Activated CD4-positive, alpha-beta T cell treated with anti-CD3 and anti-CD28 coated beads, Interleukin-10, Interleukin-2, amounts not matched to agents 100 ng/mL and 50 ng/mL, durations not matched to agents 16 hours and 8 hours (primary cell): ENCODE measurements at places on chromosomes 6 and 20.

DNA sequence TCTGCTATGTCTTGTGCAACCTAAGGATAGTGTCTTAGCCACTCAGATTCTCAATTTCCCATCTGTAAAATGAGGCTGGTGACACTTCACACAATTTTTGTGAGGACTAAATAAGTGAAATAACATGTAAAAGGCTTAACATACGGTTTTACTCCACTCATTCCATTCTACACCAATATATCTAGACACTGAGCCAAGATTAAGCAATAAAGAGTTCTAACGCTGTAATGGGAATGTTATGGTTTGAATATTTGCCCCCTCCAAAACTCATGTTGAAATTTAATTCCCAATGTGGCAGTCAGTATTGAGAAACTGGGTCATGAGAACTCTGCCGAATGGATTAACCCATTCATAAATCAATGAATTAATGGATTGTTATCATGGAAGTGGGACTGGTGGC is 301.0 kb downstream of the HACE1 start:
- DNase-seq = no peak

DNA sequence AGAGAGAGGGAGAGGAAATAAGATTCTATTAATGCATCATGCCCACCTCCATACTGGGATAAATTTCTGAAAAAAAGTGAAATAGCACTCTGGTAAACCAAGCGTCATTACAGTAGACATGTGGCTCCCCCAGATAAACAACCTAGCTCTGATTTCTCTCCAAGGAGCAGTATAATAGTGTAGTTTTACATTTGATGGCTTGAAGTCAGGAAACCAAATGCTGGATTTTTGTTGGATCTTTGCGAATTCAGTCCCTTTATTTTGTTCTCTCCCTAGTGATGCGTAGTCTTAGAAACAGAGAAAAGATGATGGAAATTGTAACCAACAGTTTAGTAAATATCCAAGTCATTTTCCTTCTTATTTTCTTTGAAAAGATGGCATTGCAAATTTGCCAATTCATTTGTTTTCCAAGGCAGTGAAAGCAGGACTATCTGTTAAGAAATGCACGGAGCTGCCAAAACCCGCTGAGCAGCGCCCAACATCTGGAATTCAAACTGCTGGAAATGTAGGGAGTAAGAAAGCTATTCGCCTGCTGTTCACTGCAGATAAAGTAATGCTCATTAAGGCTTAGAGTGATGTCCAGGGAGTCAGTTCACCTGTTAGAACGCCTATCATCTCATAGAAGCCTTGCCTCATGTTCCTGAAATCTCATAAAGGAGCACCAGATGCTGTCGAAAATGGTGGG is 85.7 kb upstream of the DOK5 start:
- DNase-seq = no peak

DNA sequence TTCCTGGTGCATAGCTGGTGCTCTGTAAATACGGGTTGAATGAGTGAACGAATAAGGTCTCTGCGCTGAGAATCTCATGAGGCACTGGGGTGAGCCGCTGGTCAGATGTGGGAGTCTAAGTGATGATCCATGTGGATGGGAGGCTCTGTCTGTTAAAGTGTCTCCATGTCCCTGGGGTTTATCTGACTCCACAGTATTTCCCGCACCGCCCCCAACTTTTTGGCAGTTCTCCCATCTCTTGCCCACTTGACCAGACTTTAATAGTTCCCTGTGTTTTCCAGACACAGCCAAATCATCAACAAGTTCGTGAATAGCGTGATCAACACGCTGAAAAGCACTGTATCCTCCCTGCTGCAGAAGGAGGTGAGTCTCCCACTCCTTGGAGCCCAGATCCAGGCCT is 9.9 kb downstream of the BPIFA2 start:
- no peak for DNase-seq

GRCh38 chr6:33126101-33126714 is 50.4 kb downstream of the HLA-DPB1 start:
- peak; percentile 55 for DNase-seq

GRCh38 chr6:82094166-82094806 is 153.3 kb downstream of the IBTK start:
- DNase-seq = no peak

- DNase-seq = no peak
Observed at GRCh38 chr20:25532971-25533391, 52.4 kb downstream of the NINL start.

GRCh38 chr6:63797721-63798120 is 162.1 kb downstream of the PHF3 start:
- DNase-seq = no peak

DNA sequence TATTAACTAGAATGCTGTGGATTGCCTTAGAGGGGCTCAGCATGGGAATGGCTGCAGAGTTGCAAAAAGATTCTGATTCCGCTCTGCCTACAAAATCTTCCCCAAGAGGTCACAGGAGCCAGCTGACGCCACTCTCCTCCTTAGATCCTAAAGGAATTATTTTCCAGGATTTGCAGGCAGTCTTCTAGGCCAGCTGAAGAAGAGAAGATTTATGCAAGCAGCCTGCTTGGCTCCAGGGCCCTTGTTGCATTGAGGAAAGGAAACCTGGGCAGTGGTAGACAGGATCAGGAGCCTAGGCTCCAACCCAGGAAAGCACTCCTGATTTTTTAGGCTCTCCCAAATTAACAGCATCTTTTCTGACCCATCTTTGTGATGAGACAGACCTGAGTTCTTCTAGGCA is 245.8 kb downstream of the PKHD1 start:
- DNase-seq = no peak

GRCh38 chr6:145247692-145248419 is 487.5 kb downstream of the EPM2A start:
- no peak for DNase-seq

- DNase-seq = no peak
Observed at GRCh38 chr20:46342451-46343347, 34.4 kb upstream of the CDH22 start.

GRCh38 chr6:117138920-117139319 is 126.4 kb upstream of the VGLL2 start:
- DNase-seq = no peak

GRCh38 chr20:53876956-53877355 is 193.4 kb downstream of the BCAS1 start:
- DNase-seq = no peak

DNA sequence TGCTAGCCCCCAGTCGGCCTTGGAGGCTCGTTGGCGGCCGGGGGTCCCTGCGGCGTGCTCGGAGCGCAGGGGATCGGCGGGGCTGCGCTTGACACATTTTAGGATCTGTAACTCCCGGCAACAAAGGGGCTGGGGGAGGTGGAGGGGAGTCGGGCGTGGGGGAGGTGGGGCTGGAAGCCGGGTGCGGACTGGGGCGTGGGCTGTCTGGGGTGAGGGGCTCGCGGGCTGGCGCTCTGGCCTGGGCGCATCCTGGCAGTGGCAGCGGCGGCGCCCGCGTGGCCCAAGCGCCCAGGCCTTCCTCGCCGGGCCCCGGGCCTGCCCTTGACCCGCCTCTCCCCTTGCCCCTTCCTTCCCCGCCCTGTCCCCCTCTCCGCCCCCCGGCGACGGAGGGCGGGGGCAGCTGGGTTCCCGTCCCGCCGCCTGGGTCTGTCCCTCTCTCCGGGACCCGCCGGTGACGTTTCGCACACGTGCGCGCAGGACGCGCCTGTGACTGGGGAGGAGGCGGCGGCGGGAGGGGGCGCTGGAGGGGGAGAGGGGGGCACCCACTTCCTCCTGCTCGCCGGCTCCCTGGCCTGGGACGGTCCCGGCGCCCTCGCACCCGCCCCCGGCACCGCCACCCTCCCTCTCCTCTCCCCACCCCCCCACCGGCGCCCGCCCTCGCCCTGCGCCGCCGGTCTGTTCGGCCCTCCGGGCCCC is 1.5 kb downstream of the E2F3 start:
- DNase-seq = peak; percentile 97

DNA sequence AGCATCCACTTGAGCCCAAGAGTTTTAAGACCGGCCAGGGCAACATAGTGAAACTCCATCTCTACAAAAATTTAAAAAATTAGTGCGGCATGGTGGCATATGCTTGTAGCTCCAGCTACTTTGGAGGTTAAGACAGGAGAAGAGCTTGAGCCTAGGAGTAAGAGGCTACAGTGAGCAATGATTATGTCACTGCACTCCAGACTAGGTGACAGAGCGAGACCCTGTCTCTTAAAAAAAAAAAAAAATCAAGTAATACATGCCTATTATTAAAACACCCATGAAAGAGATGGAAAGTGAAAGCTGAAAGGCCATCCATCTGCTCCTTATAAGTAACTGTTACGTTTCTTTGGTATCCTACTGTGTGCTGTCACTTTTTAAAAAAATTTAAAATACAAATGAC is 66.4 kb downstream of the FKBP5 start:
- no peak for DNase-seq

- no peak for DNase-seq
Observed at GRCh38 chr6:4774715-4775493, 1.3 kb upstream of the CDYL start.

DNA sequence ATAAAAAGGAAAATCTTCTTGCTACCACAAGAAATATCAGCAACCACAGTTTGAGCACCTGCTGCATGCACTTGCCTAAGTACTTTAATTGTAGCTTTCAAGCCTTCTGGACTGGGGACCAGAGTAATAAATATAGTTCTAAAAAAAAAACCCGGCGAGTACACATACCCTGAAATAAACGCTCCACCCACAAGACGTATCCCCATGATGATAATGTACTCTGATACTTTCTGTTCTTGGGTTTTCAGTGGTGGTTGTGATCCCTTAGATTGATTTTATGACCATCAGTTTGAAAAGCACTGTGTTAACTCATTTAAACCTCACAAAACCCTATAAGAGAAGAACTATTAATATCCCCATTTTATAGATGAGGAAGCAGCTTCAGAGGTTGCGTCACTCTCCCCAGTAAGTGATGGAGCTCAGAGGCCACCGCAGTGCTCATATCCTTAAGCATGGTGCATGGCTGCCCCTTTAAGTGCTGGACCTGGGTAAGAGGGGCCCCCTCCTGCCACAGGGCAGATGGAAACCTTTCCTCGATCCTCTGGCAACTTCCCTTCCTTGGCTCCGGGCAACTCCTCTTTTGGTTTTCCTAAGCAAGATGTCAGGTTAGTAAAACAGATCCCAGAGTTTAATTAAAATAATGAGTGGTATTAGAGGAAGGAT is 67.3 kb downstream of the KCNB1 start:
- DNase-seq = no peak

GRCh38 chr20:16203096-16203495 is 370.2 kb downstream of the KIF16B start:
- DNase-seq = no peak

GRCh38 chr20:63564036-63564810 is 9.8 kb downstream of the HELZ2 start:
- DNase-seq = no peak

GRCh38 chr6:86715676-86716075 is 221.7 kb upstream of the HTR1E start:
- no peak for DNase-seq

DNA sequence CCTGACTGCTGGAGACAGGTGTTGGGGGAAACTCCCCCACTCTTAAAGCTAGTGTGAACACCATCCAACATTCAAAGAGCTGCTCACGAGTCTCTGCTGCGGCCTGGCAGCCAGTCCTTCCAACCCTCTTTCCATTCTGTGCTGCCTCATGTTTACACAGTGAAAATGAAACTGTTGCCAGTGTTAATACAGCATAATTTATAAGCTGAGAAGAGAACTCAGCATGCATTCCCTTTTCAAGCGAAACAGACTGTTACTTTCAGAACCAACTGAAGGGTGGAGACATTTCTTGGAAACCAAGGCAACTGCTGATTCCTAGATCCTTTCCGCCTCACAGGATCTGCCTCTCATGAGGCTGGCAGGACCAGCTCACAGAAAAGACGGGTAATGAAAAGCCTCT is 533.8 kb upstream of the ID4 start:
- DNase-seq = no peak

GRCh38 chr6:96330884-96331283 is 190.7 kb upstream of the UFL1 start:
- DNase-seq = no peak

GRCh38 chr6:29112135-29112534 is 4.3 kb downstream of the OR2J3 start:
- peak; percentile 0 for DNase-seq

DNA sequence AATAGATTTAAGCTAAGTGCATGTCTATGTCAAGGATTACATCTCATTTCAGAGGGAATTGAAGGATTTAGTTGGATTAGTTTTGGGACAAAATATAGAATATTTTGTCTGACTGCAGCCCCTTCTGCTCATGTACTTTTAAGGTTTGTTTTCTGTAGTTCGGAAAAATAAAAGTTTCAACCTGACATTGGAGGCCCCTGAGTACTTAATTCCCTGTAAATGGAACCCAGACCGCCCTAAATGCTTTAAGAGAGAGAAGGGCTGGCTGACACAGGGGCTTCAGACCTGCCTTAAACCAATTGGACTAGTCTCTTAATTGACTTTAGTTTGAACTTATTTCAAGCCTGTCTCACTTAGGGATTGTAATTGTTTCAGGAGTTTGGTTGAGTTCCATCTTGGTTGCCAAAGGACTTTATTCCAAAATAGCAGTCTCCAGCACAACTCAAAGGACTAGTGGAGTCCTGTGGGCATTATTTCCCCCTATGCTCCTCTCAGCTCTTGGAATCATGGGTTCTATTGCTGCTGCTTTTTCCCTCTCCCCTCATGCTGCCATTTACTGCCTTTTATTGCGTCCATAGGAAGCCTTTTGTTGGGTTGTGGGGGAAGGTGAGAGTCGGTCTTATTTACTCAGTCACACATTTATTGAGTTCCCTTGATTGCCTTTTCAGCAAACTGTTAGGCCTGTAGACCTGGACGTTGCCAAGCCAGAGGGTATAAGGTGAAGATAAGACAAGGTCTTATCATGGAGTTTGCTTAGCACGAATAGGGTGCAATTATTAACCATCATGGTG is 14.5 kb downstream of the BRD2 start:
- DNase-seq = no peak

DNA sequence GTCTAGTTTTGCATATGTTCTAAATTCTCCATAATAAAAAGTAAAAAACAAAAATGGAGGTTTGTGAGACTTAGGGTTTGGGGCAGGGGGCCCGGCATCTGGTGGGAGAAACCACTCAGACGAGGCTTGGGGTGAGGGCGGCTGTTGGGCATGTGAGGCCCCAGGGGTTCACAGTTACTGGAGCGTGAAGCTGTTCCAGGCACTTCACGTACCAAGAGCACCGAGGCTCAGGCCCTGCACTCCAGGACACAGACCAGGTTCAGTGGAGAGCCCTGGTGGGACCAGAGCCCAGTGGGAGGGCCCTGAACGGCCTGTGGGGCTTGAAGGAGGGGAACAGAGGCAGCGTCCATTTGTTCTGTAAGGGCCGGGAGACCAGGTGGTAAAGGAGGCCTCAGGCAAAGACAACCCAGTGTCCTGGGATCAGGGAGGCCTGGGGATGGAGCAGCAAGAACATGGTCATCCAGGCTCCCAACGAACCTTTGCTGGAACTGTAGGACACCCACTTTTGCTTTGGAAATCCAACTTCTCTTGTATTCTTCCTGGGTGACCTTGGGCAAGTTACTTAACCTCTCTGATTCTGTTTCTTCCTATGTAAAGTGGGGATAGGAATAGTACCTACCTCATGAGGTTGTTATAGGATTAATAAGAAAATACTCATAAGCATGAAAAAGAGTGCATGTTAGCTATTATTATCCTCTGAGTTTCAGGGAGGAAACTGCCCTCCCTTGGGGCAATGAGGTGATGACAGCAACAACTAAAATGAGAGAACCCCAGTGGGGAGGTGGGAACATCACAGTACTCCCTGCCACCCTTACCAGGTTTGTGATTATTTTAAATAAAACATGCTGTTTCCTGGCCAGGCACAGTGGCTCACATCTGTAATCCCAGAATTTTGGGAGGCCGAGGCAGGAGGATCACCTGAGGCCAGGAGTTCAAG is 1.1 kb upstream of the FGD2 start:
- no peak for DNase-seq
